Activated T-helper 9 cell treated with anti-CD3 and anti-CD28 coated beads, Interleukin-2, amount 50 U/mL, for 16 hours (primary cell): ENCODE measurements at places on chromosomes 12 and 14.

DNA sequence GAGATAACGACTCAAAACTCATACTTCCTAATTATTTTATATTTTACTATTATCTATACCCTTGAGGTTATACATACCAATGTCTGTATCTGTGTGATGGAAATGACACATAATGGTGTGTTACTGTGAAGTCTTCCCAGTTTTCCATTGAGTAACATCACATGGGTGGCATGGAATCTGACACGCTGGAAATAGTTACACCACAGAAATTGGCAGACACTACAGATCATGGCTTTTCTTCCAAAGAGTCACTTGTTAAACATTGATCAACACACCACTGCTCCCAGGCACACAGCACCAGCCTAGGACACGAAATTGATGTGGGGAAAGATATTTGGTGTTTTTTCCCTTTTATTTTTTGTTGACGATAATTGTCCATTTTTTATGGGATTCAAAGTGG, 33.0 kb upstream of the VWF start:
- DNase-seq: no peak

DNA sequence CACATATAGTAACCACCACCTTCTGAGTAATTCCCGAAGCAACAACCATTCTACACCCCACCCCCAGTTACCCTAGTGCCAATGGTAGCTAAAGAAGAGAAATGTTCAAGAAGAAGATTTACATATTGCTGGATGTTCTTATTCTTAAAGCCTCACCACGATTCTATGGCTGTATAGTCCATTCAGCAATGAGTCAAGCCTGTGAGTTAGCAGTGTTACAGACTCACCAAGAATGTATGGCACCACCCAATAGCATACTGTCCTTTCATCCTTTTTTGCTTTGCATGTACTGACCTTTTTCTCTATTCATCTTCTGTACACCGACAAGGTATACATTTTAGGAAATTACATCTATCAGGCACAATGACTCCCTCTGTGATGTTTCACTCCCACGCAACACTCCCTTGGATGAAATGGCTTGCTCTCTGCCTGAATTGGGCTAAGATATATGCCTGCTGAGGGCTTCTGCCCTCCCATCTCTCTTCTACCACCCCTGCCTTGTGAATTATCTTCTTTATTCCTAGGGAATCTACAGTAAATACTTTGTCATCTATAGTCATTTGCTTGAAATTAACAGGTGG, 945.8 kb downstream of the DIO2 start:
- DNase-seq: no peak

DNA sequence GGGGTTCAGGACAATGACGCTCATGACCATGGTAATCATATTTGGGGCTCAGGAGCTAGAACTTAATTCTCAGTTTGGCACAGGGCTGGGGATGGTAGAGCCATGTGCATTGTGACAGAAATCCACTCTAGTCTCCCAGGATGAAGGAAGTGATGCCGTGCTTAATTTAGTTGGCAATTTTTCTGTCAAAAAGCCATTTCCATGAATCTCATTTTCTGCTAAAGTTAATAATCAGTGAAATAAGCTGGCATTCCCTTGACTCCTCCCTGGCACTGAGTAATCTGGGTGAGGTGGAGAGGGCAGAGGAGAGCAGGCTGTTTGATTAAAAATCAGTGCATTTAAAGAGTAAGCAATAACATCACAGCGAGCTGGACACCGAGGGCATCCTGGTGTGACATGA, 45.0 kb upstream of the GPR68 start:
- DNase-seq: no peak

DNA sequence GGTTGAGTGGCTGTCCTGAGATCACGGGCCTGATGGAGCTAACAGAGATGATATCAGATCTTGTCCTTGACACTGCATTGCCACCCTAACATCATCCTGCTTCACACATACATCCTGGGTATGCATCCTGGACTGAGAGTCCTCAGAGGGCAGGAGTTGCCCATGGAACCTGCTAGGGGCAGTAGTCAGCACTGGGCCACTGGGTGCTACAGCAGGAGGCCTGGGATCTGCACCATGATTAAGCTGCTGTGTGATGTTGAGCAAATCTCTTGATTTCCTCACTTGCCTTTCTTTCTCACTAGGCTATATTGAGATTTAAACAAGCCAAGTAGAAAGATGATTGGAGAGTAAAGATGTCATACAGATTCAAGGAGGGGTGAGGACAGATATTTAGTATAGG, 22.1 kb upstream of the EIF4B start:
- no peak for DNase-seq

DNA sequence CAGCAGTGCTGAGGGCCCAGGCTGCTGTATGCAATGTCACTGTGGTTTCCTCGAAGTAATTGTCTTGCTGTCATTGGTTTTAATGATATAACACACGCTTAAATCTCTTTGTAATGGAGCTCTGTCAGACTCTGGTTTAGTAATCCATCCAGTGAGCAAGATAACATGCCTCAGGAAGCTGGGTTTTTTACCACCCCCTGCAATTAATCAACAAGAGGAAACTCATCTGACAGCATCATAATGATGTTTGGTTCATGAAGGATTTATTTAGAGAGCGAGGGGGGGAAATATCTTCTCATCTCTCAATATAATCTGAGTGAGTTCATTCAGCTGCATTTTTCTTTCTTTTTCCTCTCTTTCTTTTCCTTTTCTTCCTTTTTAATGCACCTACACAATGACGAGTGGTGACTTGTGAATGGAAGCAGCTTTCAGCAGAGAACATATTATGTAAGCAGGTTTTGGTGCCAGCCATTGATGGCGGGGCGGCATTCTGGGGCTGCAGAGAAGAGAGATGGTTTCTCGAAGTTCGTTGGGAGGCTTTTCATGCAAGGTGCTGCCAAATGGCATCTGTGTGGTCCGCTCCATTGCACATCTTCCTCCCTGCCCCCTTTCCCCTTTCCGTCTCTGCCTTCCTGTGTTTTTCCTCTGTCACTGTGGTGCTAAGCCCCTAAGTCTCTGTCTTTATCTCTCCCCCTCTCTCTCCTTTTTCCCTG, 6.7 kb downstream of the RPH3A start:
- no peak for DNase-seq

DNA sequence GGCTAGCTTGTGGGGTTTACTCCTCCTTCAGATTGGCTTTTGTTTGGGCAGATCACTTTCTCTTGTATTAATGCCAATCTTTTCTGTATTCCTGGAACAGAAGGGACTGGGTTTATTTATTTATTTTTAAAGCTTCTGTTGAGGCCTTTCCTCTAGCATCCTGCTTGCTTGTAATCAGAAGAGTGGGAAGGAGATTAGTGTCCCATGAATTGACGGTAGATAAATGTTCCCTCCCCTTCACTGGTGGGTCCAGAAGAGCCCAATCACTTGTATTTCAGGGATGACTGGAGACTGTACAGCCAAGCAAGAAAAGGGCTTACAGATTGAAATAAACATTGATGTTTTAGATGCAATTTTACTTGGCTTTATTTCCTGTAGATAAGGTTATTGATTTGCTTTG, 71.0 kb downstream of the LIN52 start:
- DNase-seq: no peak

GRCh38 chr12:119679081-119679480, 11.1 kb downstream of the PRKAB1 start:
- DNase-seq: no peak

DNA sequence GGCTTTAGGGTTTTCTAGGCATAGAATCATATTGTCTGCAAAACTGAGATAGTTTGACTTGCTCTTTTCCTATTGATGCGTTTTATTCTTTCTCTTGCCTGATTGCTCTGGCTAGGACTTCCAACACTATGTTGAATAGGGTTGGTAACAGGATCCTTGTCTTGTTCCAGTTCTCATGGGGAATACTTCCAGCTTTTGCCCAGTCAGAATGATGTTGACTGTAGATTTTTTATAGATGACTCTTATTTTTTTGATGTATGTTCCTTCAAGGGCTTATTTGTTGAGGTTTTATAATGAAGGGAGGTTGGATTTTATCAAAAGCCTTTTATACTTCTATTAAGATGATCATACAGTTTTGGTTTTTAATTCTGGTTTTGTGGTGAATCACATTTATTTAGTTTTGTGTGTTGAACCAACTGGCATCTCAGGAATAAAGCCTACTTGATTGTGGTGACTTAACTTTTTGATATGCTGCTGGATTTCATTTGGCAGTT, 478.2 kb downstream of the TMEM117 start:
- no peak for DNase-seq

DNA sequence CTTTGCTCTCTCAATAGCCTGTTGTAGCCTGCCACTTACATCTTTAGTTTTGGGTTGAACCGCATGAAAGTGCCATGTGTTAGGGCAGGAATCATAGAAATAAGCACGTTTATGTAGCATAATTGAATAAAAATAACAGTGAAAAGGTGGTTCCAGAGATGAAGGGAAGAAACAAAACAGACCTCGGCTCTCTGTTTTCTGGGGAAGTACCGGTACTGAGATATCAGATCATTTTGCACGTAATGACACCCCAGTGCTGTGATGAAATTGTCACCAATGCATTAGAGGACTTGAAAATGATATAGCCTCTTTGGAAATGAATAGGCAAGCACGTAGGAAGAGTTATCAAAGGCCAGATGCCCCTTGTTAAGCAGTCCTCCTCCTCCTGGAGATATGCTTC, 42.5 kb upstream of the DLK1 start:
- no peak for DNase-seq

DNA sequence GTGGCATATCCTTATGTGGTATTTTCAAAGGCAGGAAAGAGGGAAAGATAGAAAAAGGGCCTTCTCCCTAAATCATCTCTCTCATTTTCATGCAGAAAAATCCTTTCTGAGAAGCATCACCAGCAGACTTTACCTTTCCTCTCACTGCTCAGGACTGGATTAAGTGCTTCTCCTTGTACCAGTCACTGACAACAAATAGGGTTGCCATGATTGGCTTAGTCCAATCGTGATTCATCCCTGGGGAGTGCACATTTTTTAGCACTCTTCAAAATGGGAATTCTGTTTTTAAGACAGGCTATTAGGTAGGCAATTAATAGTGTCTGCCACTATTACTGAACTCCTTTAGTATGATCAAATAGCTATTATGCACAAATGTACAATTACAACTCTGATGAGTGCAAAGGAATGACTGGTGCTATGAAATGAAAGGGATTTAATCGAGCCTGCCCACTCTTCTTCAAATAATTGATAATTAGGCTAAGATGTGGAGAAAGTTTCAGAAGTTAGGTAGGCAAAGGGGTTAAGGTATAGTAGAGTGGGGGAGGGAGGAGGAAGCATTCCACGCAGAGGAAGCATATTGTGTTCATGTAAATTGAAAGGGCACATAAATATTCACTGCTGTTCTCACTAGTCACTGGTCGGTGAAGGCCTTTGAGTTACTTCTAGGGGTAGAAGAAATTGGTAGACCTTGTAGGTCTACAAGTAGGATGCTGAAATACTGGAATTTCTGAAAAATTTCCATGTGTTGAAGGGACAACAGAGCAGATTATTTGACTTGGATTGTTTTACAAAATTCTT, 84.0 kb downstream of the MSRB3 start:
- no peak for DNase-seq

GRCh38 chr12:125418902-125419564, 353.8 kb downstream of the AACS start:
- no peak for DNase-seq

DNA sequence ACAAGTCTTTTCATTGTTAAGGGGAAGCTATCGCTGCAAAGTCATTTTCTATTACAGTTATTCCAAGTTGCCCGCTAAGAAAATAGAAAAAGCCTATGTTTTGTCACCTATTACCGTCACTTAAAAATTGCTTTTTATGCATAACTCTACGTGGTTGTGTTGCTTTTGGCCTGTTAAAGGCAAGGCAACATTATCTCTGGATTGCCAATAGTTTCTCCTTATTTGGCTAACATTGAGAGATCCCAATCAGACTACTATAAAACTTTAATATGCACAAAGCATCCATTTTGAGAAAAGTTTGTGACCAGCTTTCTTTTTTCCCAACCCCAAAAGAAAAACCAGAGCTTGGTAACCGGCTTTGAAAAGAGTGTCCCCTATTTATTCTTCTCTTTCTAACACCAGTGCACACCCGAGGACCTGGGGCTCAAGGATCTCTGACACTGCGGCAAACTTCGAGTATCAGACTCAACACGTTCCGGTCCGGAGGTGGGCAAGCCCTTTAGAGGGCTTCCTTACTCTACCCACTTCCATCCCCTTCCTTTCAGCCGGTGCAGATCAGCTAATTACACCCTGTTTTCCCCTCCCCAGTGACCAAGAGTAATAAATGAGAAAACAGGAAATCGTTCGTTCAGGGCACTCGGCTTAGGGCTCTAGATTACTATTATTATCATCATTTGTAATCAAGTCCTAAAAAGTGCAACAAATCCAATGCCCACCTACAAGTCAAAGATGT, 1.2 kb downstream of the PPP1R12A start:
- no peak for DNase-seq

DNA sequence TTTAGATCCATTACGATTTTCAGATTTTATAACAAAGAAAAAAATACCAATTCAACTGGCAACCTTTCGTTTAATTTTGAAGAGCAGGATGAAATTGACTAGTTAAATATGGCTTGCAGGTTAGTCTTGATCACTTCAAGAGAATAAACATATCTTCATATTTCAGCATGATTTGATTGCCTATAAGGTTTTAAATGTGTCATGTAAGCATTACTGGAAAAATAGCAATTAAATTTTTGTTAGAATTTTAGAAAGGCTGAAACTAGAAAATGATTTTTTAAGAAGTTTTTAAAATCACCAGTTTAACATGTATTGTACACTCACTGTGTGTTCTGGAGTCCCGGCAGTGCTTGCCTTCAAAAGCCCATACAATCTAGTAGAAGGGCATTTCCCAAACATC, 310.2 kb upstream of the DIO2 start:
- DNase-seq: no peak

DNA sequence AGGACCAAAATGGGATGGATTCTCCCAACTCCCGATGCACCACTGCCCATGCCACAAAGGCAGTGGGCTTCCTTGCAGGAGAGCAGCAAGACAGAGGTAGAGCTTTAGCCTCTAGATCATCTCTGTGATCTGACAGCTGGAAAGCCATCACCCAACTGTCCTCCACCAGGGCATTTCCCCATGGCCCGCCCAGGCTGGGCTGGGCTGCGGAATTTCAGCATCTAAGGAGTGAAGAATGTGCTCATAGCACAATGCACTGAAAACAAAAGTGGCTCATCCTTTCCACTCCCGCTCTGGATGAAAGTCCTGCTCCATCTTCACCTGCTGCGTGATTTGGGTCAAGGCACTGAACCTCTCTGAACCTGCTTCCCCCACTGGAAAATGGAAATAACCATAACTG, 5.6 kb downstream of the SYNE3 start:
- DNase-seq: no peak

DNA sequence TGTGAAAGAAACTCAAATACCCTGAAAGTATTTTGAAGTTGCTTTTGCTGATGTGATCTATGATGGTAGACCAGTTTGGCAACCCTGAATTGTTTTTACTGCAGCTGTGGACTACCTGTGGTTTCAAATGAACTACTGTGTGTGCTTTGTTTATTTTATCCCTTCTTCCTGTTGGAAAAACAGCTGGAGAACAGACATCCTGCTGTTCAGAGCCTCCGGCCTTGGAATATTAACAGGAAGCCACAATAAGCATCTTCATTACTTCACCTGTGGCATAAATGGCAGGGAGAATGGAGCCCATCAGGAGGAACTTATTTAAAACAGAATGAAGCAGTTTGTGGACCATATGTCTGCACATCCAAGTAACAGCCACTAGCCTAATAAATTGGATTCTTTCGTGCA, 104.8 kb downstream of the DUSP6 start:
- no peak for DNase-seq

- DNase-seq: no peak
Observed at GRCh38 chr14:64232095-64232838, 61.9 kb downstream of the ESR2 start.

GRCh38 chr14:61463664-61464285, 142.4 kb downstream of the PRKCH start:
- DNase-seq: no peak
